ENCODE measurements at places on chromosomes 11 and 22. TPM values are rescaled to one million over a fixed set of nuclear protein-coding genes. Genes with fewer than 3 reads are reported as not detected.

DNA sequence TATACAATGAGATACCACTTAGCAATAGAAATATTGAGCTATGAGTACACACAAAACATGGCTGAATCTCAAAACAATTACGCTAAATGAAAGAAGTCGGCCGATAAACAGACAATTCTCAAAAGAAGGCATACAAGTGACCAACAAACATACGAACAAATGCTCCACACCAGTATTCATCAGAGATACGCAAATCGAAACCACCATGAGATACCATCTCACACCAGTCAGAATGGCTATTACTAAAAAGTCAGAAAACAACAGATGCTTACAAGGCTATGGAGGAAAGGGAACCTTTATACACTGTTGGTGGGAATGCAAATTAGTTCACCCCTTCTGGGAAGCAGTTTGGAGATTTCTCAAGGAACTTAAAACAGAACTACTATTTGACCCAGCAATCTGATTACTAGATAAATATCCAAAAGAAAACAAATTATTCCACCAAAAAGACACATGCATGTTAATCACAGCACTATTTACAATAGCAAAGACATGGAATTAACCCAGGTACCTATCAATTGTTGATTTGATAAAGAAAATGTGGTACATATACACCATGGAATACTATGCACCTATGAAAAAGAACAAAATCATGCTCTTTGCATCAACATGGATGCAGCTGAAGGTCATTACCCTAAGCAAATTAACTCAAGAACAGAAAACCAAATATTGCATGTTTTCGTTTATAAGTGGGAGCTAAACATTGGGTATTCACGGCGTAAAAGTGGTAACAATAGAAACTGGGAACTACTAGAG is 90.9 kb upstream of the GRAMD1B start:
- no peak for DNase-seq

DNA sequence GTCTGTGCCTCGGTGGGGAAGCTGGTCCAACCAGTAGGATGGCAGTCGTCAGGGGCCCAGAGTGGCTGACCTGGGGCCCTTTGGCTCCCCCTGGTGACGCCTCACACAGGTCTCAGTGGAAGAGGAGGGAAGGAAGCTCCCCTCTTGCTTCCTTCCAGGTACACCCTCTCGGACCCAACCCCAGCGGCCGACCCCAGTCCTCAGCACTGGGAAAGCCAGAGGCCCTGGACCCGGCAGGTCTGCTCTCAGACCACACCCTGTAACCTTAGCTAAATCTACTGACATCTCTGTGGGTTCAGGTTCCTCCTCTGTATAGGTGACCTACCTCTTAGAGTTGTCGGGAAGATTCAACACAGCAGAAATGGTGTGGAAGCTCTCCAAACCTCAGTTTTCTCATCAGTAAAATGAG is 3.4 kb upstream of the SCUBE1 start:
- peak; percentile 51 for DNase-seq

GRCh38 chr11:24708616-24709015 is 211.8 kb downstream of the LUZP2 start:
- no peak for DNase-seq

DNA sequence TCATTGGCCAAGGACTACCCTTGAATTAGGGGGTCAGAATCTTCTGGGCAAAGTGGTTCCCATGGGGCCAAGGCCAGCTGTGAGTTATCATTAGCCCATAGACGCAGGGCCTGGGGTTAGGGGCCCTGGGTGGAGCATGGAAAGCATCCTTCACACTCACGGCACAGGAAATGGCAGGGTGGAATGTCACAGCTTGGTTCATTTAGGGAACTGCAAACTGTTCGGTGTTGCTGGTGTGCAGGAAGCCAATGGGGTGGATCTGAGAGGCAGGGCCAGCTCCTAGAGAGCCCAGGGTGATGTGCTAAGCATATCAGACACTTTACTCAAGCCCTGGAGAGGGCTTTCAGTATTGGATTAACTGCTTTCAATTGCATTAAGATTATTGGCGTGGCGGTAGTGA is 42.9 kb downstream of the TECTA start:
- DNase-seq: no peak

DNA sequence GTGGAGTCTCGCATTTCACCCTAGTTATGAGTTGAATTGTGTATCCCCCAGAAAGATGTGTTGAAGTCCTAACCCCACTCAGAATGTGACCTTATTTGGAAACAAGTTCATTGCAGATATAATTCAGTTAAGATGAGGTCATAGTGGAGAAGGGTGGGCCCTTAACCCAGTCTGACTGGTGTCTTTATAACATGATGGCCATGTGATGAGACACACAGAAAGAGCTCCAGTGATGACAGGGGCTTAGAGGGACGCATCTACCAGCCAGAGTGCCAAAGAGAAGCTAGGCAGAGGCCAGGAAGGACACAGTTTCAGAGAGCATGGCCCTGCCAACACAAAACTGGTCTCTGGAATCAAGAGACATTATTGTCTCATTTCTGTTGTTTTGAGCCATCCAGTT is 50.3 kb downstream of the LARGE1 start:
- DNase-seq: no peak

GRCh38 chr11:131668500-131669400 is 298.3 kb downstream of the NTM start:
- DNase-seq: no peak

DNA sequence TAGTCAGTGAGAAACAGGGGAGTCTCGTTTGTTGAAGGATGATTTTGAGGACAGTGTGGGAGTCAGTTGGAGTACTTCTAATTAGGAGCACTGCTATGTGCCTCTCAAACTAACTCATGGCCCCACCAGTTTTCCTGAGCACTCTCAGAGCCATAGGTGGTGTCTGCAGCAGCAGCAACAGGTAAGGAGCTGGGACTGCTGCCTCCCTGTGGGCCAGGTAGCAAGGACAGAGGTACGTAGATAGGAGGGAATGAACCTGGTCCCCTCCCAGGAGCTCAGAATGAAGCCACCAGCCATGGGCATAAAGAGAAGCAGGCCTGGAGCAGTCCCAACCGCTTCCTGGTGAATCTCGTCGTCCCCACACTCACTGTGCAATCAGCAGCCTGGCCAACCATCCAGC is 183.4 kb downstream of the BUD13 start:
- no peak for DNase-seq

DNA sequence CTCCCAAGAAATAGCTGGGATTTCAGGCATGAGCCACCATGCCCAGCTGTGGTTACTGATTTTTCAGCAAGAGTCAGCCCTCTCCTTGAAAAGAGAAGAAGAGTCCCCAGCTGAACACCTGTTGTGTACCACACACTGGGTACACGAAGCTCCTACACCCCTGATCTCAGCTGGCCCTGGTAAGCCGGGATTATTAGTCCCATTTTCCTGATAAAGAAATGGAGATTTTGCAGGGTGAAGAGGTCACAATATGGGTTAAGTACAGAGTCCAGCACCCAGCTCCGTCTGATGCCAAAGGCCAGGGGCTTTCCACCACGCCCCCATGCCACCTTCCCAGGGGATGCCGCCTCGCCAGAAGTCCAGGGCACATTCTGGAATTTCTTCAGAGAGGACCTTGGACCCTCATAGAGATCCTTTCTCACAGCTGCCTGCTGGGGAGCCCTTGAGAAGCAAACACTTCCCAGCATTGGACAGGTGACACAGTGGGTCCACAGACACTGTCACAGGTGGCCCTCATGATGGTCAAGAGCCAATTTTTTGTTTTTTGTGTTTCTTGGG is 19.8 kb upstream of the HMOX1 start:
- no peak for DNase-seq

LRP4 gene
- 14.5 TPM for total RNA-seq

PGGHG gene
- 42.8 TPM for total RNA-seq

DNA sequence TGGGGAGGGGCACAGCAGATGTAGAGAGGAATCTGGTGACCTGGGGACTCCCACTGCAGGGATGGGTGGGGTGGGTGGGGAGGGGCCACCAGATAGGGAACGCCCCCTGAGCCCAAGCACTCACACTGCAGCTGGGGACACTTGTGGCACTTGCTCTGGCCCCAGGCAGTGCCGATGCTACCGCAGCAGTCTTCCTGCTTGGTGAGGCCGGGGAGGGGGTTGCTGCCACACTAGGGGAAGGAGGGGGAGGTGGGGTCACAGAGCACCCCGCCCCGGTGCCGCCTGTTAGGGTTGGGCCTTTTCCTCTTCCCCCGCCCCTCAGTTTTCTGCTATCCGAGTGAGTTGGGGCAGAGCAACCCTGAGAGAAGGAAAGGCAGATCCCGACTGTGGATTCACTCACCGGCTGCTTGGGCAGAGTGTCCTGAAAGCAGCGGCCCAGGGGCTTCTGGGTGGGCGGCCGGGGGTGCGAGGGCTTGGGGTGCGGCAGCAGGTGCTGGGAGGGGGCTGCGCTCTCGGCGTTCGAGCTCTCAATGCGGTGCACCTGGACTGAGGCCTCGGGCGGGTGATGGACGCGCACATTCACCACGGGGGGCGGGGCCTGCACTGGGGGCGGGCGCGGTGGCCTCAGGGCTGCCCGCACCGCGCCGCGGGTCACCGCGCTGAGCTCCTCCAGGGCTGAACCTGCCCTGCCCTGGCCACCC is 4.7 kb downstream of the LTBP3 start:
- no peak for DNase-seq

MN1 gene
- 17.7 TPM for total RNA-seq

CD3D gene
- 12.4 TPM for total RNA-seq

- no peak for DNase-seq
Measured at GRCh38 chr22:45562537-45563361, 60.1 kb downstream of the FBLN1 start.

DNA sequence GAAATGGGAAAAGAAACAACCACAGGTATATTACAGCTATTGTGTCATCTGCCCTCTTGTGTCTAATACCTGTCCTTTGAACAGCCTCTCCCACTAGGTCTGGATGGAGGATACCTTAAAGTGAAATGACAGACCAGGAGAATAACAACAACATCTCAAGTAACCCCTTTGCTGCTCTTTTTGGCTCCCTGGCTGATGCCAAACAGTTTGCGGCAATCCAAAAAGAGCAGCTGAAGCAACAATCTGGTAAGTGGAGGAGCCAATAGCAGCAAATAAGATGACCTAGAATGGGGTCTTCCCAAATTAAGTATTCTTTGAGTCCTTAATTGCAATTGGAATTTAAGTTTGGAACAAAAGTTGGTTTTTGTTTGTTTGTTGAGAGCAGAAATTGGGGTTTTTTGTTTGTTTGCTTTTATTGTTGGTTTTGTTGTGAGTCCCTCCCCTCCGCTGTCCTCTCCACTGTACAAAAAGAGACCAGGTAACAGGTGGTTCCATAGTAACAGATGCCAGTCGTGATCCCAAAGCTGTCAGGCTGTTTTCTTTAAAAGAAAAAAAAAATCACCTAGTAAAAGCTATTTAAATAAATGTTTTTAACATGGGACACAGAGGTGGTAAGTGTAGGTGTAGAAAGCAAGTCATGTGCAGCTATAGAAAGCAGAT is 5.7 kb downstream of the UBE4A start:
- no peak for DNase-seq

GRCh38 chr11:130386056-130386455 is 42.4 kb downstream of the ADAMTS8 start:
- no peak for DNase-seq

MAPK8IP2 gene
- 0.89 TPM for total RNA-seq

SMDT1 gene
- total RNA-seq: 121 TPM

GRCh38 chr11:44780940-44781631 is 54.3 kb downstream of the TSPAN18 start:
- DNase-seq: peak; percentile 24

DNA sequence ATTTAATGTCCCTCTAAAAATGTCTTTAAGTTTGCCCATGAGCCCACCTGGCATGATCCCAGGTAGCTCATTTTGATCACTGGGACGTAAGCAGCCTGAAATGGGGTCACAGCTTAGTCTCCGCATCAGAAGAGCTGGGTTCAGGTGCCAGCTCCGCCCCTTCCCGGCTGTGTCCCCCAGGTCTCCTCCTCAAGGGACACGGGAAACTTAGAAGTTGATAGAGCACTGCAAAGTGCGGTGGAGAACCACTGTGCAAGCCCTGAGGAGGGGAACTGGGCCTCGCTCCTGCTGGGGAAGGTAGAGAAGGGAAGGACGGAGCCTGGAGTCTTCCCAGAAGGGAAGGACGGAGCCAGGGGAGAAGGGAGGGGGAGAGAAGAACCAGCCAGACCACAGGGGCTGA is 7.7 kb downstream of the TOM1 start:
- DNase-seq: no peak

GRCh38 chr22:43528601-43529360 is 117.0 kb downstream of the MPPED1 start:
- no peak for DNase-seq

DNA sequence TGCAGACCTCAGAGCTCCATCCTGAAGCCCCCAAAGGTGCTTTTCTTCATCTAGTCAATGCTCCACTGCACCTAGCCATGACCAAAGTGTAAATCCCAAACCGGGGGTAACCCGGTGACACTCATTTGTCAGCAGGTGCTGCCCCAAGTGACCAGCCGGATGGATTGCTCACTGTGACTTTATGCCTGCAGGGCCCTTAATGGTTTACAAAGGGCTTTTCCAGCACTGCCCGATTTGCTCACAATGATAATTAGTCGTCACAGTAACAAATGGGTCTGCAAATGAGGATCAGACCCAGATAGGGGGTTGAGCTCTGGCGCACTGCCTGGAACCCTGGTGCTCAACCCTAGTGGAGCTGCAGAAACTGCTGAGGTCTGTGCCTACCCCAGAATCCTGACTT is 45.7 kb upstream of the CD5 start:
- no peak for DNase-seq

NXPE1 gene
- total RNA-seq: not detected

GRCh38 chr11:1074244-1075221 is at the start of gene MUC2:
Gene MUC2 (plus strand): TSS chr11:1074874.
- no peak for DNase-seq

Data from mucosa of gallbladder (tissue), 1 donor.